ENCODE measurements at places on chromosomes 2 and 18.

DNA sequence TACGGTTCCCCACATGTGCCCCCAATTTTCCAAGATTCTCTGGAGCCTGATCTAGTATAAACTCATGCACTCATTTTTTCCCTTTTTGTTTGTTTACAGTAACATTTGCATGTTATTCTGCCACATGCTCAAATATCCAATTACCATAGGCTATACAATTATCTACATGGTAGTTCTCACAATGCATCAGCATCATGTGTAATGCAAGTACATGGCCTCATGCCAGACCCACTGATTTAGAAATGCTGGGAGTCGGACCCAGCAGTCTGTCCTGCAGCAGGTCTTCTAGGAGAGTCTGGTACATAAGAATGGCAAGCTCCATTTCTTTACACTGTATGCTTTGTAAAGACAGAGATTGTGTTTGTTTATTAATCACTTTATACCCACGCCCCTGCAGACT is 107.7 kb downstream of the CBLN2 start:
- ATAC-seq = no peak

DNA sequence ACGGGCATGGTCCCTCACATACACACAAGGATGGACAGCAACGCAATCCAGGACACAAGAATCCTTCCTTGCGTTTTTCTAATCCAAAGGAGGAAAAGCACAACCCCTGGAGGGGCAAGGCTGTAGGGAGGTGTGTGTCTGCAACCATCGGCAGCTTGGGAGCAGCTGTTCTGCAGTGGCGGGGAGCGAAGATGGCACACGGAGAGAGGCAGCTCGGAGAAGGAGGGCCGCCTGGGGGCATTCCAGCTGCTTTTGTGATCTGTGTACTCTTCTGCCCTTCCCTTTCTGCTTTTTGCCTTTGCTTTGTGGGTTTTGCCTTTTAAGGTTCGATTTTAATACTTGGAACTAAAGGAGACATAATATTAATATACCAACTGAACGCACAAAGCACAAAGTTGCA is 137.0 kb upstream of the DNMT3A start:
- ATAC-seq = no peak

DNA sequence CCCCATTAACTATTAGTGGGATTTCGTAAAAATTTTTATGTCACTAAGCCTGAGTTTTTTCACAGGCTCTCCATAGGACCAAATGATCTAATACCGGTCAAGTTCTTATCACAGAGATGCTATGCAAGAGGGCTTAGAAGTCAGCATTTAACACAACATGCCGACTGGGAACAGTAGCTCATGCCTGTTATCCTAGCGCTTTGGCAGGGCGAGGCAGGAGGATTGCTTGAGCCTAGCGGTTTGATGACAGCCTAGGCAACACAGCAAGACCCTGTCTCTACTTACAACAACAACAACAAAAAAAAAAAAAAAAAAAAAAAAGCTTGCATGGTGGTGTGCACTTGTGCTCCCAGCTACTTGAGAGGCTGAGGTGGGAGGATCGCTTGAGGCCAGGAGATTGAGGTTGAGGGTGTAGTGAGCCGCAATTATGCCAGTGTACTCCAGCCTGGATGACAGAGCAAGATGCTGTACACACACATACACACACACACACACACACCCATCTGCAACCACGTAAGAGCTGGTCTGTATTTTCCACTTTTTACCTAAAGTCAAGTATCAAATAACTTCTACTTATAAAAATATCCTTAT is 67.6 kb upstream of the FAM124B start:
- ATAC-seq = no peak

- peak; percentile 90 for ATAC-seq
Measured at GRCh38 chr2:60819155-60819862, 62.1 kb upstream of the REL start.

DNA sequence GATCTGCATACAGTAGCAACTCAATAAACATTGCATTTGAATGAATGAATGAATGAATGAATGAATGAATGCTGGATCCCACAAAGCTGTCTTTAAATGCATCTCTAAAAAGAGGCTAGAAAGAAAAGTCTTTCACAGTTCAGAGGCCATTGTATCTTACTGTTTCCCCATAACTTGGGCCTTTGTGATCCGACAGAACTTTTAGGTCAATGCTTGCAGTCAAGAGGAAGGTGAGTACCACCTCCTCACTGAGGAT is 119.9 kb upstream of the COPS8 start:
- no peak for ATAC-seq

GRCh38 chr18:72672364-72673184 is 128.4 kb upstream of the CBLN2 start:
- no peak for ATAC-seq

GRCh38 chr2:167784084-167784425 is 463.3 kb downstream of the STK39 start:
- ATAC-seq = no peak

- ATAC-seq = no peak
Measured at GRCh38 chr18:79410171-79410641, 14.5 kb downstream of the NFATC1 start.

DNA sequence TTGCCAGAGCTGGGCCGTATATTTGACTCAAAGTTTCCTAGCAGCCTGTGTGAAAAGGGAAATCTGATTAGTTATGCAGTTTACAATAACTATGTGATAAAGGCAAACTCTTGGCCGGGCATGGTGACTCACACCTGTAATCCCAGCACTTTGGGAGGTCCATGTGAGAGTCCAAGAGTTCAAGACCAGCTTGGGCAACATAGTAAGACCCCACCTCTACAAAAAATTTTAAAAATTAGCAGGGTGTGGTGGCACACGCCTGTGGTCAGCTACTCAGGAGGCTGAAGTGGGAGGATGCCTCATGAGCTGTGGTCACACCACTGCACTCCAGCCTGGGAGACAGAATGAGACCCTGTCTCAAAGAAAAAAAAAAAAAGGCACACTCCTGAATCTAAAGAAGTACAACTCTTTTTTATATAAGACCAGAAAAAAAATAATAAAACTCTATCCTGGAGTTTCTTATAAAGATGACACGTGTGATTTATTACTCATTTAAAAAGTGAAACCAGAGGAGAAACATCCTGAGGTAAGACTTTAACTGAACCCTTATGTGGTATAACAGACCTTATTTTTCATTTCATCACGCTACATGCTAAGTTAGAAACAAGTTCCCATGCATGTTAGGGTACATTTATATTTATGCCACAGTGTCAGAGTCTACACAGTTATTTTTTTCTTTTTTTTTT is 32.6 kb upstream of the KCMF1 start:
- ATAC-seq = peak; percentile 77

- no peak for ATAC-seq
Measured at GRCh38 chr18:34809451-34810072, 99.5 kb downstream of the DTNA start.

DNA sequence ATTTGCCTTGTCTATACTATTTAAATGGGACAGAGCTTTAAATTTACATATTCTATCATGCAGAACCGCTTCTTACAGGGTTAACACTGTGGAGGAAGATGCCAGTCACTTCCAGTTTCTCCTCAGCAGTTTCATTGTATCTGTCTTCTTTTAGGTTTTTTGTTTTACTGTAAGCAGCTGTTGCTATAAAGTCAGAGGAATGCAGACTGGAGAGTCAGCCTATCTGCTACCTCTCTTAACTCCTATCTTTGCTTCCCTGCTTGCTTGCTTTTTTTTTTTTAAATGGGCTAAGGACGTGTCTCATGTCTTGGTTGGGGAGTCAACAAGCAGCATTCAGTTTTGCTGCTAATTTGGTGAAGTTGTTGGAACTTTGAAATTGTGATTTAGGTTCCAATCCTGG is 8.9 kb downstream of the EPC2 start:
- ATAC-seq = peak; percentile 57

DNA sequence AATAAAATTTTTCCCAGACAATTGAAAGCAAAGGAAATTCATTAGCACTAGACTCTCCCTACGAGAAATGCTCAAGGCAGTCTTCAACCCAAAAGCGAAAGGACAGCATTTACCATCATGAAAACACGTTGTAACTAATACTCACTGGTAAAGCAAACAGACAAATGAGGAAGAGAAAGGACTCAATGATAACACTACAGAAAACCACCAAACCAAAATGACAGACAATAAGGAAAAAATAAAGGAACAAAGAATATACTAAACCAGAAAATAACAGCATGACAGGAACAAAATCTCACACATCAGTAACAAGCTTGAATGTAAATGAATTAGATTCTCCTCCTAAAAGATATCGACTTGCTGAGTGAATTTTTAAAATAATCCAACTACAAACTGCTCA is 190.7 kb downstream of the NOL4 start:
- no peak for ATAC-seq

DNA sequence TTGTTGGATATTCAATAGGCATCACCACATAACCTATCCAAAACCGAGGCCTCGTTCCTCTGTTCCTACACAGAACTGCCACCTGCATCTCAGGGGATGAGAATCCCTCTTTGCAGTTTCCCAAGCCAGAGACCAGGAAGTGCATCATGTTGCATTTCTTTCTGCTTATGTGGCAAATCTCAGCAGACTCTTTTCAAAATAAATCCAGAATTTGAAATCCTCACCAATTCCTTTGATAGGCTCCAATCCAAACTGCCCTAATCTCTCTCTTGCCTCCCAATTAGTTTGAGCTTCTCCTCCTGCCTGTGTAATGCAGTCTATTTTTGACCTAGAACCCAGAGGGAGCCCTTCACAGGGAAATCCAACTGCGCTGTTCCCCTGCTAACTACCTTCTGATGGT is 215.5 kb downstream of the RNF144A start:
- ATAC-seq = no peak

GRCh38 chr2:42927334-42928160 is 135.2 kb upstream of the HAAO start:
- no peak for ATAC-seq

DNA sequence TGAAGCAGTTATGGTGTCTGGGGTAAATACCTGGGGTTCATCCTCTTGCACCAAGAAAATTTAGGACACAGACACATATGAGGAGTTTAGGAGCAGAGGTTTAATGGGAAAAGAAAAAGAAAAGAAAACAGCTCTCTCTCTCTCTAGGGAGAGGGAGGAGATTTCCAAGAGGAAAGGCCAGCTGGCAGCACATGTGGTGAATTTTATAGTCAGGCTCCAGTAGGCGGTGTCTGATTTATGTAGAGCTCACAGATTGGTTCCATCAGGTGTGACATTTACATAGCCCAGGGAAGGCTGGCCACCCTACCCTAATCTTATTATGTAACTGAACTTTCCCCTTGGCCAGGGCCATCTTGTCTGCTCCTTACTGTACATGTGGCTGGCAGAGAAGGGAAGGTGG is 297.5 kb upstream of the RGPD4 start:
- ATAC-seq = no peak

DNA sequence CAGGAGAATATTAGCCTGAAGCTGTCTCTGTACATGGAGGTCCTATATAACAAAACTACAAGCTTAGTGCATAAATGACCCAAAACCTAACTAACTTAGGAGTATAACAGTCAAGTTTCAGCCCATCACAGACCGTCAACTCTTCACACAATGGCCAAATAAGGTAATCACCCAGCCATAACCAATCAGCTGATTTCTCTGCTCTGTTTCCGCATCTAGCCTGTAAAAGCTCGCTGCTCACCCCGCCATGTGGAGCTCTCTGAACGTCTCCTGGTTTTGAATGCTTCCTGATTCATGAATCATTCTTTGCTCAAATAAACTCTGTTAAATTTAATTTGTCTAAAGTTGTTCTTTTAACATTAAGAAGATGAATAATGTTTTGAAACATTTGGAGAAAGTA is 593.6 kb downstream of the TMX3 start:
- no peak for ATAC-seq

DNA sequence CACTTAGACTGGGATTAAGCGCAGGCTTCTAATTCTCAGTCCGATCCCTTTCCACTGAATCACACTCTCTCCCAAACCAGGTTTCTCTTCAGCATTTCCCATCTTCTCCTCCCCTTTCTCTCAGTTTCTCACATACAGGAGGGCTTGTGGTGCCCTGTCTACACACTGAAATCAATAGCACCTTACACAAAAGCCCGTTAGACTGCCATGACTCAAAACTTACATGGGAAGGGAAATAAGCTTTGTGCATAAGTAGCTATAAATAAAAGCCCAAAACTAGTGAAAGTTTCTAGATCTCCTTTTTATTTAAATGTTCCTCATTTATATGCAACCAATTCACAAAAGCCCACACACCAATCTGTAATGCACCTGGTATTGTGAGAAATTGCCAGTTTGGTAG is 318.4 kb downstream of the TXNL1 start:
- no peak for ATAC-seq

DNA sequence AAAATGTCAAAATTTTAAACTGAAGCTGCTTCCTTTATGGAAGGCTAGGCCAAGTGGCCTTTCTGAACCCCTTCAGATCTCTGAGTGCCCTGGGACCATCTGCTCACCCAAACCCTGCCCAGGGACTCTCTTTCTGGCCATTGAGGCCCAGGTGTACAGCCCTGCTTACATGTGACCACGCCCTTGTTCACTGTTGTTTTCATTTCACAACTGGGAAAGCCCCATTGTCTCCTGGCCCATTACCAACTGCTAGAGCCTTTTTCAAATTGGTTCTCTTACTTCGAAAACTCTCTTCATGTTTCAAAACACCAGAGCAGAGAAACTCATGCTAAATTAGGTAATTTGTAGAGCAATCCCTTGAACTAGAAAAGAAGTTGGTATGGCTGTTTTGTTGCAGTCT is 219.5 kb upstream of the TANK start:
- ATAC-seq = no peak

DNA sequence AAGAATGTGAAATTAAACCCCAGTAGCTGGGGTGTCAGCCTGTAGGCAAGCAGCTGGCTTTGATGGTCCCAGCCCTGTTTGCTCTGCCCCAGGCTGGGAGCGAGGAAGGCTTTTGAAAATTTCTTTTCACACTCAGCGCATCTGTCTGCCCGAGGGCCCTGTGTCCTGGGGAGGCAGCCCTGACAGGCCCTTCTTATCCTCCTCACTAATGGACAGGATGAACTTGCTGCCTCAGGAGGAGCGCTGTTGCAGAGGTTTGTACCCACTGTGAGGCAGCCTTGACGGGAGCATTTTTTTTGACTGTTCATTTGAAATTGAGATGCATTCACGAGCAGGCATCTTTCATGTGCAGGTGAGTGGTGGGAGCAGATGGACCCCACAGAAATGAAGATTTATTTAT is 62.4 kb downstream of the SERPINB8 start:
- ATAC-seq = no peak

- ATAC-seq = no peak
Measured at GRCh38 chr18:76565238-76566173, 70.5 kb upstream of the ZNF516 start.

DNA sequence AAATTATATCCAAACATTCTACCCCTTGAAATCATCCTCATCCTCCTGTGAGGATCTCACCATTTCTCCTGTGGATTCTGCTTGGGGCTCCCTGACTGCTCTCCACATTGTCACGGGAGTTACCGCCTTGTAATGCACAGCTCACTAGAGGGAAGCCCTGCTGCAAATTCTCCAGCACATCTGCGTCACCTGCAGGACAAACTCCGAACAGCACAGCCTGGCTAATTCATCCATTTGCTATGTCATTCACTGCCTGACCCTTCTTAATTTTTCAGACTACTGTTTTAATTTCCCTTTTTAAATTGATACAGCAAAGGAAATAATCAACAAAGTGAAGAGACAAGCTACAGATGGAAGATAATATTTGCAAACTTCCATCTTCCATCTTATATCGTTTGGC is 627.4 kb downstream of the FBXO15 start:
- no peak for ATAC-seq

GRCh38 chr18:42527766-42528165 is 572.7 kb downstream of the PIK3C3 start:
- no peak for ATAC-seq
